ENCODE measurements at places on chromosomes 6 and 20.

DNA sequence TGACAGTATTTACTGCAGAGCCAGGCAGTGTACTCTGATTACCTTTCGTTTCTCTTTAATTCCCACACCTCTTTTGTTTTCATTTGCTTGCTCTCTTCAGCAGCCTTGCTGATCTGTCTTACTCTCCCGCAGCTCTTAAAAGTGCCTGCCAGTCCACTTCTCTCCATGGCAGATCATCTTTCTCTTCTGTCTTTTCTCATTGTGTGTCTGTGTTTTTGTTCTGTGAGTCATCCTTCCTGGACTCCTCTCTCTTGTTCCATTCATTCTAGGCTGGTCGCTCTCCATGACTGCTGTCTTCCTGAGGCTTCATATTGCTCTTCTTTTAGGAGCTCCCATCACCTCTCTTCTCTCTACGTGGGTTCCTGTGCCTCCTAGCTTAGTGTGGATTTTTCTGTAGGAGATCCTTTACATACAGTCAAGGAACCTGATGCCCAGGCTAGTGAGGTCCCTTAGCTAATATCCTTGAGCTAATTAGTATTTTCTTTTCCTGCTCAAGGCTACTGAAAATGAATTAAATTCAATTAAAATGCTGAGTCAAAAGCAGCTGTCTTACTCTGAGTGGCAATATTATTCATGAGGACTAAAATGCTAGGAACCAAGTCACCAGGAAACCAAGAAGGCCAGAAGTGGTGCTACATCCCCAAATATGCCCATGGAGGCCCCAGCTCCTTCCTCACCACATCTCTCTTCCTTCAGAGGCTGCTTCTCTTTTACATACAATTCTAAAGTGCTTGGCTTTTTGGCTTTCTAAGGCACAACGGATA lies 86.1 kb downstream of the SLX4IP start:
- no peak for DNase-seq

- DNase-seq, result no peak
Measured at GRCh38 chr6:112193535-112194051, 60.8 kb downstream of the LAMA4 start.

GRCh38 chr20:44027343-44028002 lies 112.8 kb downstream of the TOX2 start:
- no peak for DNase-seq

GRCh38 chr6:81875782-81876293 lies 123.4 kb upstream of the TENT5A start:
- no peak for DNase-seq

- DNase-seq, result no peak
Measured at GRCh38 chr6:35719830-35720733, 16.8 kb upstream of the ARMC12 start.

- DNase-seq, result no peak
Measured at GRCh38 chr20:60063048-60063451, 104.8 kb downstream of the CDH26 start.

- DNase-seq, result no peak
Measured at GRCh38 chr6:56416247-56416646, 168.9 kb upstream of the COL21A1 start.

DNA sequence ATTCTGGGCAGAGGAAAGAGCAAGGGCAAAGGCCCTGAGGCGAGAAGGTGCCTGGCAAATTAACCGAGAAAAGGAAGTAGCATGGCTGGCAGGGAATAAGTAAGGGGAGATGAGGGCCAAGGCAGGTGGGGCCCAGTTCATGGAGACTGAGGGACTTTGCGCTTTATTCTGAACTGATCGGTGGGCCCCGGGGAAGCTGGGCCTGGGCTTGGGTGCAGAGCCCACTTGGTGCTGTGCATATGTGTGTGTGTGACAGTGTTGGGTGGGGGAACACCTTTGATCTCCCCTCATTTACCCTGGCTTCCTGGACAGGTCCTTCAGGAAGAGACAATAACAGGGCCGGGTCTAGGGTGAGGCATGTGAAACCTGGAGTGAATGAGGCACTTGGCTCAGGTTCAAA lies 2.9 kb upstream of the MDFI start:
- no peak for DNase-seq

- DNase-seq, result no peak
Measured at GRCh38 chr6:5481033-5481432, 219.7 kb downstream of the FARS2 start.

DNA sequence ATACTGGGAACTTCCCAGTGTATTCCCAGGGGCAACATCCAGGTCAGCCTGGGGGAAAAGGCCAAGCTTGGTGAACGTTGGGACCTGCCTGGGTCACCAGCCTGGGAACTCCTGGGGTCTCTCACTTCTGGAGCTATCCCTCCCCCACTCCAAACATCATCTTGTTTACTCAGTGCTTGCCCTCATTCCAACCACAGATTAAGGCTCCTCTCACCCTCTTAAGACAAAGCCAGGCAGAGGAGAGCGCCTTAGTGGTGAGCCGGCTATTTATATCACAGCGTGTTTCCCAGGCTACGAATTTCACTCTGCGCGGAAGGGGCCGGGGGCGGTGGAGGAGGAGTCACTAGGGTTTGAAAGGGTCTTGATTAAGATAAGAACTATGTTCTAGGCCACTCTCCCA lies 12.1 kb downstream of the PRPH2 start:
- DNase-seq, result no peak

GRCh38 chr6:129184808-129185366 lies 301.9 kb downstream of the LAMA2 start:
- DNase-seq, result no peak

- no peak for DNase-seq
Measured at GRCh38 chr20:37697314-37697713, 3.5 kb downstream of the CTNNBL1 start.

- no peak for DNase-seq
Measured at GRCh38 chr20:42274986-42275385, 656.8 kb upstream of the CHD6 start.

DNA sequence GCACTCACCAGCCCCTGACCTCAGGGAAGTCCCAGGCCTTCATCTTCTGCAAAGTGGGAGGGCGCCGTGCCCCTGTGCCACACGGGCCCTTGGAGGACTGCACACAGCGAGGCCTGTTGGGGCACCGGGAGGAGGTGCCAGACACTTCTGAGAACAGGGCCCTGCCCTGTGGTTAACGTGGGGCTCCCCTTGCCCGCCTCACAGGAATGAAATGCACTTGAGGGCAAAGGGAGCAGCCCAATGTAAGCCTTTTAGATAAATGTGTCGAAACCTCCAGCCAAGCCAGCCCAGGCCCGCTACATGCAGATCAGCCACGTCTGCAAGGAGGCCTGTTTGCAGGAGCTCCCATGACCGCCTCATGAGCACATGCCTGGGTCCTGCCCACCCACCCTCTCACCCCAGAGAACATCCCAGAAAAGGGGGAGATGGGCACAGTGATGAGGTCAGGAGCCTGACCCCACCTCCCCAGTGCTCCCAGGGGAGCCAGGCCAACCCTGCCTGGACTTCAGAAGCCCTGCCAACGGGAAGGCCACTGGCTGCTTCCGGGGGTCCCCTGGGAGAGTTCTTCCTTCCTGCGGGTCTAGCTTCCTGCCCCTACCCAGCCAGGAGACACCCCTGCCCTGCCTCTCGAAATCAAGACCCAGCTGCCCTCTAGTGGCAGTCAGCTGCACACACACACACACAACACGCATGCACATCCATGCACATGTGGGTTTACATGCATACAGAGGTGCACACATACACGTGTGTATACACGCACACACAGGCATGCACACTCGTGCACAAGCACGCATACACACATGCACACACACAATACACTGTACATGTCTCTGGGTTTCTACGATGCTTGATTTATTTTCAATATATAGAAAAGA lies 178.7 kb downstream of the TAF4 start:
- no peak for DNase-seq

DNA sequence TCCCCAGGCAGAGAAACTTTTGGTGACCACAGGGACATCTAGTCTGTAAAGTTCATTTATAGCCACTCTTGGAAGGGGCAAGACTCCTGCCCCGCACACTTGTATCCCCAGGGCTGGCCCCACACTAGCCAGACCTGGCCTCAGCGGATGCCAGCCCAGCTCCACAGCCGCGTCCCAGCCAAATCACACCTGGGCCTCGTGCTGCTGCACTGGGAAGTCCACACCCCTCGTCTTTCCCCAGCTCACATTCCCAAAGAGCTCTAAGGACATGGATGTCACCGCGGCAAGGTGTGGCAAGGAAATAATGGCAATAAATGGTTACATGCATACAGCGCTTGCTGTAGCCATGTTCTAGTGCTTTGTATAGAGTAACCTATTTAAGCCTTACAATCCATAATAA lies 8.6 kb downstream of the IP6K3 start:
- DNase-seq, result no peak

DNA sequence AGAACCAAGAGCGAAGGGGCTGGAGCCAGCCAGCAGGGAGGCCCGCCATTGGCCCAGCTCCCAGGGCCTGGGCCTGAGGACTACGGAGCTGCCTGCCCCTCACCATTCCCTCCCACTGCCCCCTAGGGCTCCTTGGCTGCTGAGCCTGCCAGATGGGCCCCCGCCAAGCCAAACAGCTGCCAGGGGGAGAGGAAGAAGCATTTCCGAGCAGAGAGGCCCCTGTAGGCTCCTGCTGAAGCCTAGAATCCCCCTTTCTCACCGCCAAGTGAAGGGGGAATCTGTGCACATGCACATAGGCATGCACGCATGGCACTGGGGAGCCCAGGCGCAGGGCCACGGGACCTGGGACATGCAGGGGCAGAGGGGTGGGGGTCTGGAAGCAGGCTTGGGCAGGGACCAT lies 28.5 kb upstream of the MRPS18A start:
- DNase-seq, result no peak

- no peak for DNase-seq
Measured at GRCh38 chr20:58010666-58011065, 217.8 kb downstream of the ANKRD60 start.

GRCh38 chr6:67102743-67103142 lies 1395.7 kb upstream of the EYS start:
- DNase-seq, result no peak

DNA sequence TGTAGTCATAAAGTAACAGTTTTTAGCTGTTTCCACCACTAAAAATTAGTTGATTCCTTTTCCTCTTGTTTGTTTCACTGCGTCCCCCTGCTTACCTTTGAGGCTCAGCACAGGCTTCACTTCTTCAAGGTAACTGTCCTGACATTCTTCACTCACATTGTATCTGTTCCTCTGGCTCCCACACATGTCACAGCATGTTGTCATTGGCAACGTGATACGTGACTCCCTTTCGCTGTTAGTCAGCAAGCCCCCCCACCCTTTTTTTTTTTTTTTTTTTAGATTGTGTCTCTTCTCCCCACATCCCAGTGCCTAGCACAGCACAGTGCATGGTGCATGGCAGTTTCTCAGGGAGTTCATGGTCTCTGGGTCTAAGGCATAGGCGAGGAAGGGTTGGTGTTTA lies 13.3 kb downstream of the VAPB start:
- no peak for DNase-seq

- no peak for DNase-seq
Measured at GRCh38 chr20:52405417-52405816, 213.8 kb upstream of the ZFP64 start.

- DNase-seq, result no peak
Measured at GRCh38 chr20:11124849-11125505, 451.2 kb upstream of the JAG1 start.

GRCh38 chr6:16089232-16090062 lies 39.4 kb upstream of the MYLIP start:
- no peak for DNase-seq

DNA sequence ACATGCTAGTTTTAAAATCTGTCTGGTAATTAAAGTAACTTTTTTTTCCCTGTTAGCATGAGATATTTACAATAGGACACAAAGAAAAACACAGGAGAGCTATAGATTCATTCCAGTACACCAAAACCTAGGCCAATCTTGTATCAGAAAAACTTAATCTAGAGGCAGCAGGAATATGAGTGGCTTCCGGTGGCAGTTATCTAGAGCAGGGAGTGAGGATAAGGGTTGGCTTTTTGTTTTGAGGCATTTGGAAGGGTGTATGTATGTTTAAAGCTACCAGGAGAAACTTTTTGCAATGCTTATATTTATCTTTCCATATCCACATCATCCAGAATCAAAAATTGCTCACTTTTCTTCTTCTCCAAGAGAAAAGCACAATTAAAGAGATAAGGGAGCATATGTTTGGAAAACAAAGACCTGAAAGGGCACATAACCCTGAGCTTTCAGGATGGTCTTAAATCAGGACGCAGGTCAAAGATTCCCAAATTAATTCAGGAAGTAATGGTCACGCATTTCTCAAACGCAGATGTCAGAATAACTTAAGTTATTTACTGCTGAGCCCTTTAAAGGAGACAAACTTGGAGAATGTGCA lies 13.1 kb downstream of the TFAP2A start:
- DNase-seq, result no peak

DNA sequence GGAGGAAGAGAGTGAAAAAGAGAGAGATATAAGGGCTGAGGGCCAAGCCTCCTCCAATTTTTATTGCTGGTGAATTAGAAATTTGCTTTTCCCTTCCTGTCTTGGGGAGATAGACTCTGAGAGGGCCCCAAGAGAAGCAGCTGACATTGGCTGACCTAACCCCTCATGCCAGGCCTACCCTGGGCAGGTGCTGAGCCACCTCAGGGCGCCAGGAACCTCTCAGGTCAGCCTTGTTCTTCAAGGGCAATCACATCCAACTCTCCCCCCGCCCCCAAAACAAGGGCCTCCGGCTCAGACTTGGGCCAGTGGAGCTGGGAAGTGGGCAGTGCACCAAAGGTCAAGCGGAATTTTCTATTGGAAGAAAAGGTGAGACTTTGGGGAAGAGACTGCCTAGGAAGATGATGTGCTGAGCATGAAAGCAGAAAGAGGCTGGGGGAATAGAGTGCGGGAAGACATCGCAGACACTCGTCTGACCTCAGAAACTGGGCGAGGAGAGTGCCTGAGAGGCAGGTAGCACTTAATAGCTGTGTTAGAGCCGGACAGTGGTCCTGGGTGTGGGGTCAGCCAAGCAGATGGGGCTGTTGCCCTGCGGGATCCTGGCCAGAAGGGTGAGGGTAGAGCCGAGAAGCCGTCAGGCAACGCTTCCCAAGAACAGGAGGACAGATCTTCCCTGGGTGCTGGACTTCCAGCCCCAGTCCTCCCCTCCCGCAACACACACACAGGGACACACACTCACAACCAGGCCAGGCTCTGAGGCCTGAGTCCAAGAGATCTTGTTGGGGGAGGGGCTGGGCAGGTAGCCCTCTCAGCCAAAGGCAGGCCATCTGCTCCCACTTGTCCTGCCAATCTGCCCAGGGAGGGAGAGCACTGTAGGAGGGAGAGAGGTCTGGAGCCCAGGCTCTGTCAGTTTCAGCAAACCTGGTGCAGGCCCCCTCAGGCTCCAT lies 3.7 kb upstream of the FASTKD5 start:
- no peak for DNase-seq

- DNase-seq, result no peak
Measured at GRCh38 chr20:60249436-60249835, 291.2 kb downstream of the CDH26 start.

GRCh38 chr6:22878324-22878701 lies 308.9 kb downstream of the HDGFL1 start:
- no peak for DNase-seq

GRCh38 chr6:53737746-53738145 lies 57.1 kb upstream of the LRRC1 start:
- no peak for DNase-seq

DNA sequence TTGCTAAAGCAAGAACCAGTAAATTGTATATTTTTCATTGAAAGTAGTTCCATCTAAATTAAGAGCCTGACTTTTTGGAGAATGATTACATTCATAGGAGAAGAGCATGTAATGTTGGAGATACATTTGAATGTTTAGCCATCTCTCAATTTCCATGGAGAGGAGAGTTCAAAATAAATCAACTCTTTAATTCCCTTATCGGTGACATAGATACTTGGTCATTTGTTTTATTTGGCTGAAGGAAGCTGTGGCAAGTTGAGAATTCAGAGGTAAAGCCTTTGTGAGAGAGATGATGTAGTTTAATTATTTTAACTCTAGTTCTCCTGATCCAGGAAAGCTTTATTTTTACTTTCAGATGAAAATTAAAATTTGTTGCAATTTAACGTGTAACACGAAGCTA lies 22.3 kb downstream of the QKI start:
- DNase-seq, result no peak
